ENCODE measurements at places on chromosomes 13 and 19.
A peak's percentile ranks its signal among the peaks of the same experiment; 100 is the strongest.

DNA sequence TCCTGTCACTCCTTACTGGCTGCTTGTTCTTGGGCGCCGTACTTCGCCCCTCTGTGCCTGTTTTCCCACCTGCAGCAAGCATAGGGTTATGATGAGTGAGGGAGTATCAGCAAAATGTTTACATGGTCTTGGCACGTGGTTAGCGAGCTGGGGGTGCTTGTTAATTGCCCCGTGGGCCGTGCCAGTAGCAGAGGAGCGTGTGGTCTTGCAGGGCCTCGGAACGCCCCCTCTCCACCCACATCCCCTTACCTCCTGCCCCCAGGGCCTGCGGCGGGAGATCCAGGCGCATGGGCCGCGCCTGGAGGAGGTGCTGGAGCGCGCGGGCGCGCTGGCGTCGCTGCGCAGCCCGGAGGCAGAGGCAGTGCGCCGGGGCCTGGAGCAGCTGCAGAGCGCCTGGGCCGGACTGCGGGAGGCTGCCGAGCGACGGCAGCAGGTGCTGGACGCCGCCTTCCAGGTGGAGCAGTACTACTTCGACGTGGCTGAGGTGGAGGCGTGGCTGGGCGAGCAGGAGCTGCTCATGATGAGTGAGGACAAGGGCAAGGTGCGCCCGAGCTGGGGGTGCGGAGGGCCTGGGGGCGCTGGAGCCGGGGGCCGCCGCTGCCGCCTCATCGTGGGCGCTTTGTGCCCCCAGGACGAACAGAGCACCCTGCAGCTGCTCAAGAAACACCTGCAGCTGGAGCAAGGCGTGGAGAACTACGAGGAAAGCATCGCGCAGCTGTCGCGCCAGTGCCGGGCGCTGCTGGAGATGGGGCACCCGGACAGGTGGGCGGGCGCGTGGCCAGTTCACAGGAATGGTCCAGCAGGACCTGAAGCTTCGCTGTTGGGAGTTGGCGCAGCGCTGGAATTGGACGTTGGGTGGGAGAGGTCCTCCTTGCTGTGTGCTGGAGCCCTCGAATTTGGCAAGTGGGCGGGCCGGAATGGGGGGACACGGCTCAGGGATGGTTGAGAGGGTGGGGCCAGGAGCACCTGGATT is 22.5 kb upstream of the SHKBP1 start:
- no peaks in the 10 kb centered on the region for H3K36me3 ChIP-seq
- DNase-seq: no peak
- H3K27me3 ChIP-seq: peaks cover 66% of the 10 kb centered on the region
- H3K4me1 ChIP-seq: no peaks in the 10 kb centered on the region
- H3K4me3 ChIP-seq: no peak overlapping the region
- no peak overlapping the region for H3K27ac ChIP-seq

GRCh38 chr19:55316646-55317045 is 8.5 kb downstream of the TMEM150B start:
- no peak overlapping the region for H3K4me3 ChIP-seq
- no peaks in the 10 kb centered on the region for H3K4me1 ChIP-seq
- no peaks in the 10 kb centered on the region for H3K27me3 ChIP-seq
- no peaks in the 10 kb centered on the region for H3K36me3 ChIP-seq

GRCh38 chr19:55373306-55373992 is 3.2 kb upstream of the TMEM190 start:
- DNase-seq: no peak
- H3K4me1 ChIP-seq: no peaks in the 10 kb centered on the region
- H3K27ac ChIP-seq: no peak overlapping the region
- H3K27me3 ChIP-seq: peaks cover 84% of the 10 kb centered on the region
- no peak overlapping the region for H3K4me3 ChIP-seq

DNA sequence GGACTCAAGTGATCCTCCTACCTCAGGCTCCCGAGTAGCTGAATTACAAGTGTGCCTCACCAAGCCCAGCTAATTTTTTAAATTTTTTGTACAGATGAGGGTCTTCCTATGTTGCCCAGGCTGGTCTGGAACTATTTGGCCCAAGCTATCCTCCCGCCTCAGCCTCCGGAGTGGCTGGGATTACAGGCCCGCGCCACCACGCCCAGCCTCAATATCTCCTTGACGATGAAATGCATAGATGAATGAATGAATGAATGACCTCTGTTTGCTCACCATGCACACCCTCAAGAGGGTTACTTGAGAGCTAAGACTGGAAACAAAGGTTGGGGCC is 14.9 kb upstream of the AP1M2 start:
- peaks cover 7% of the 10 kb centered on the region for H3K4me1 ChIP-seq
- H3K4me3 ChIP-seq: no peak overlapping the region
- H3K27ac ChIP-seq: peak overlapping the region; percentile 29
- no peak for DNase-seq
- H3K36me3 ChIP-seq: no peaks in the 10 kb centered on the region

- H3K27me3 ChIP-seq: no peaks in the 10 kb centered on the region
- H3K4me1 ChIP-seq: no peaks in the 10 kb centered on the region
- no peak overlapping the region for H3K27ac ChIP-seq
- no peak for DNase-seq
- H3K36me3 ChIP-seq: no peaks in the 10 kb centered on the region
Observed at GRCh38 chr19:31906111-31906871, 439.1 kb upstream of the ZNF507 start.

DNA sequence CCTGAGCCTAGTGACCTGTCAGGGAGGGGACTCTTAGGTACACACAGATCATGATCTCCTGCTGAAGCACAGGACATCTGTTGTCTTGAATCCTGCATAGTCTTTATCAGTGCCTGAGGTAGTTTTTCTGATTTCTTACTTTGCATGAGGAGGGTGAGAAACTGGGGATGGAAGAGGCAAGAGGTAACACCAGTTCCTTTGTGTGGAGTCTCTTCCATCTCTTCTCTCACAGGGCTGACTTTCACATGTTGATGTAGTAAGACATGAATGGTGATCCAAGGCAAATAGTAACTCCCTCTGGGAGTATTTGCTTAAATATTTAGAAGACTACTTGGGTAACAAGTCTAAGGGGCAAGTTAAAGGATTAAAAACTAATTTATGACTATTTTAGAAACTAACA is 9.5 kb downstream of the NBEA start:
- H3K27me3 ChIP-seq: no peaks in the 10 kb centered on the region
- no peak overlapping the region for H3K4me3 ChIP-seq

GRCh38 chr19:36008336-36008978 is at the start of gene SYNE4:
SYNE4 (minus strand) TSS chr19:36008813; CDS start chr19:36008681, 132 bp downstream.
- H3K36me3 ChIP-seq: peaks cover 2% of the 10 kb centered on the region
- no peaks in the 10 kb centered on the region for H3K4me1 ChIP-seq
- peak within 1 kb of the TSS; percentile 30 for H3K4me3 ChIP-seq
- DNase-seq: no peak

- H3K36me3 ChIP-seq: peaks cover 19% of the 10 kb centered on the region
- H3K27me3 ChIP-seq: no peaks in the 10 kb centered on the region
- no peak for DNase-seq
- H3K27ac ChIP-seq: no peak overlapping the region
Observed at GRCh38 chr19:47075941-47076340, 27.5 kb upstream of the TMEM160 start.

DNA sequence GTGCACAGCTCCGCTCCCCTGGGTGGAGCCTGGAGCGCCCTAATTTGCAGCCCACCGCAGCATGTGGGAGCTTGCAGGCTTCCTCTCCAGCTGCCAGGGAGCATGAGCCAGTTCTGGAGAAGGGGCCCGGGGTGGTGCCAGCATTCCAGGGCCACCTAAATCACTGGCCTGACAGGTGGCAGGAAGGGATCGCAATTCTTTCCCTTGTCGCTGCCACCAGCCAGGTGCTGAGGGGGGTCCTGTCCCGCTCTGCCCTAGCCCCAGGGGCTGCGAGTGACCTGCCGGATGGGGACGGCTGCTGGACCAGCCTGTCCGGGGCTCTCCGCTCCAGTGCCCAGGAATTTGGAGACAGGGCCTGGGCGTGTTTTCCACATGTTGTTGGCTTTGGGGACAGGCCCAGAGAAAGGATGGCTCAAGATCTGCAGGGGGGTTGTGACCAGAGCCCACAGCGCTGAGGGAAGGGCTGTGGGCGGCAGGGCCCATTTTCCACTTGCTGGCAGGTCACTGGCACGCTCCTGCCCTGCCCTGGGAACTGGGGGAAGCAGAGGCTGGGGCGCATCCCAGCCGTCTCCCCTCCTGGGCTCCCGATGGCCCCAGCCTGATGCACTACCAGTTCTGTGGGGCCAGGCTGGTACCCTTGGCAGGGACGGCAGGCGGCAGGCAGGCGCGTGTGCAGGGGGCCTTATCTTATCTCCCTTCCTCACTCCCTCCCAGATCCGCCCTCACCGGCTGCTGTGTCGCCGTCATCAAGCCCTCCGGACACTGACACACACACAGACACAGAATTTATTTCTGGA is 9.5 kb downstream of the NDUFA11 start:
- H3K4me1 ChIP-seq: peaks cover 11% of the 10 kb centered on the region
- H3K4me3 ChIP-seq: no peak overlapping the region
- H3K36me3 ChIP-seq: peaks cover 8% of the 10 kb centered on the region
- H3K27ac ChIP-seq: no peak overlapping the region

GRCh38 chr19:19505669-19506326 is 9.6 kb downstream of the TSSK6 start:
- no peak overlapping the region for H3K27ac ChIP-seq
- H3K4me3 ChIP-seq: no peak overlapping the region
- peaks cover 19% of the 10 kb centered on the region for H3K36me3 ChIP-seq
- no peaks in the 10 kb centered on the region for H3K27me3 ChIP-seq
- DNase-seq: no peak
- no peaks in the 10 kb centered on the region for H3K4me1 ChIP-seq

DNA sequence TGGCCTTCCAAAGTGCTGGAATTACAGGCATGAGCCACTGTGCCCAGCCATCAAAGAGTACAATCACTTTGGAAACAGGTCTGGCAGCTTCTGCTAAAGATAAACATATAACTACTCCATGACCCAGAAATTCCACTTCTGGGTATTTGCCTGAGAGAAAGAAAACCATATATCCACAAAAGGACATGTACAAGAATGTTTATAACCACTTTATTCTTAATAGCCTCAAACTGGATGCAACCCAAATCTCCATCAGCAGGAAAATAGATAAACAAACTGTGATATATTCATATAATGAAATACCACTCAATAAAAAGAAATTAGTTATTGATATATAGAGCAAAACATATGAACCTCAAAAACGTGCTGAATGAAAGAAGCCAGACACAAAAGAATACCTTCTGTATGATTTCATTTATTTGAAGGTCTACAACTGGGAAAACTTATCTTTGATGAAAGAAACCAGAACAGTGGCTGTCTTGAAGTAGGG is 40.5 kb downstream of the TEX26 start:
- peaks cover 6% of the 10 kb centered on the region for H3K27me3 ChIP-seq
- no peak for DNase-seq
- no peak overlapping the region for H3K4me3 ChIP-seq
- H3K4me1 ChIP-seq: no peaks in the 10 kb centered on the region

DNA sequence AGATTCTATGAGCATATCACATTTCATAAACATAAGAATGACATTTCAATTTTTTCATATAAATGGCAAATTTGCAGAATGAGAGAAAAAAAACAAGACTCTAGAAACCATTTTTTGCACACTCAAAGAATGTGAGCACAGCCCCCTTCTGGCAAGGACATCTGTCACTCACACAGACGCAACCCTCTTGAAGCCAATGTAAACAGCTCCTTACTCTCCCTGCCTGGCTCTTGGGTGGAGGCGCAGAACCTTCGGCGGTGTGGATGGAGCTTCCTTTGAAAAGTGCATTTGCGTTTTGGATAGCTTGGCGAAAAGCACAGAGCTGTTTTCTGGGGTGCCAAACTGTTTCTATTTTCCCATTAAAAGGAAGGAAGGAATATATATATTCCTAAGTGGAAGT is 367.6 kb upstream of the TSHZ3 start:
- H3K36me3 ChIP-seq: no peaks in the 10 kb centered on the region
- no peak overlapping the region for H3K27ac ChIP-seq
- DNase-seq: no peak
- H3K27me3 ChIP-seq: peaks cover 6% of the 10 kb centered on the region
- H3K4me3 ChIP-seq: no peak overlapping the region

DNA sequence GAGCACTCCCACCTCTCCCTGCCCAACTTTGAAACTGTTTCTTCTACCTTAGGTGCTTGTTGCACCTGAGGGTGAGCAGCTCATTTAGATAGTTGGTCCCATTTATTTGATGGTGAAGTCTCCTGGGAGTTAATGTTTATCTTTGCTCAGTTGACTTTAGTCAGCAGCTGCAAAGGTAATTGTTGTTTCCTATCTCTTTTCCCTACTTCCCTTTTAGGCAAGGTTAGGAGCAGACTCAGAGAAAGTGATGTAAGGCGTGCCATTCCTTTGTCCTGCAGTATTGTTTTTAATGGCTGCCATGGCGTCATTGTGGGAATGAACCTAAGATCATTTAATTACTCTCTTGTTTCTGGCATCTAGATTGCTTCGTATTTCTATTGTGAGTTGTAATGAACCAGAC is 11.6 kb downstream of the AKAP11 start:
- DNase-seq: no peak
- H3K4me3 ChIP-seq: no peak overlapping the region
- H3K36me3 ChIP-seq: peaks cover 4% of the 10 kb centered on the region

DNA sequence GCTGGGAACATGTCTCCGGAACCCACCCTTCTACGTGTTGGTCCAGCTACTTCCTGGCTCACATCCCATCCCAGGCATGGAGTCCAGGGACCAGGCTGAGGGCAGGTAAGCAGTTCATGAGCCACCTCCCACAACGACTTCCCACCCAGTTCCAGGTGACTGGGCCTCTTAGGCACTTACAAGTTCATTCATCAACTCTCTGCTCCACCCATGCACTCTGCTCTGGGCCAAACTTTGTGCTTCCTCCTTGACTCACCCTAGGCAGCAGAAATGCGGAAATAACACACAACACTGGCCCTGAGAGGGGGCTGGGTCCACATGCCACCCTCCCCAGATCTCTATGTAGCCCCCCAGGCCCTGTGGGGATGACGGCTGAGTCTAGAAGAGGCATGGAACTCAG is 20.5 kb downstream of the IQCN start:
- no peak for DNase-seq
- no peak overlapping the region for H3K4me3 ChIP-seq
- H3K27me3 ChIP-seq: no peaks in the 10 kb centered on the region
- peaks cover 5% of the 10 kb centered on the region for H3K4me1 ChIP-seq
- no peaks in the 10 kb centered on the region for H3K36me3 ChIP-seq
- no peak overlapping the region for H3K27ac ChIP-seq

DNA sequence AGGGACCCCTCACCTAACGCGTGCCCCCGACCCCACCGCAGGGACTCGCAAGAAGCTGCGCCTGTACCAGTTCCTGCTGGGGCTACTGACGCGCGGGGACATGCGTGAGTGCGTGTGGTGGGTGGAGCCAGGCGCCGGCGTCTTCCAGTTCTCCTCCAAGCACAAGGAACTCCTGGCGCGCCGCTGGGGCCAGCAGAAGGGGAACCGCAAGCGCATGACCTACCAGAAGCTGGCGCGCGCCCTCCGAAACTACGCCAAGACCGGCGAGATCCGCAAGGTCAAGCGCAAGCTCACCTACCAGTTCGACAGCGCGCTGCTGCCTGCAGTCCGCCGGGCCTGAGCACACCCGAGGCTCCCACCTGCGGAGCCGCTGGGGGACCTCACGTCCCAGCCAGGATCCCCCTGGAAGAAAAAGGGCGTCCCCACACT is 4.7 kb upstream of the MYBPC2 start:
- H3K4me3 ChIP-seq: peak overlapping the region; percentile 57
- no peak overlapping the region for H3K27ac ChIP-seq
- no peaks in the 10 kb centered on the region for H3K36me3 ChIP-seq
- H3K4me1 ChIP-seq: no peaks in the 10 kb centered on the region
- DNase-seq: peak; percentile 33
- H3K27me3 ChIP-seq: no peaks in the 10 kb centered on the region
